ENCODE measurements at places on chromosomes 16 and 17. TPM values are rescaled to one million over a fixed set of nuclear protein-coding genes. Genes with fewer than 3 reads are reported as not detected.

Gene EVI2A
- total RNA-seq = 18.2 TPM

Gene XYLT1
- total RNA-seq = 6.2 TPM

Gene P2RX5
- total RNA-seq = 69.7 TPM

Gene TMEM106A
- total RNA-seq = 10.7 TPM

Gene SOST
- total RNA-seq = not detected

Gene PPM1E
- total RNA-seq = not detected

Gene CSH1
- total RNA-seq = not detected

Gene KCNAB3
- total RNA-seq = 8.3 TPM

Gene SGCA
- not detected for total RNA-seq

Gene FBXL19
- 23.7 TPM for total RNA-seq

Gene CCL17
- 1.4 TPM for total RNA-seq

Gene QPRT
- 6.8 TPM for total RNA-seq

Gene CA5A
- total RNA-seq = not detected

GRCh38 chr16:4701791-4702465 lies 8.6 kb downstream of the NUDT16L1 start:
- no peak for DNase-seq

GRCh38 chr17:73091770-73092522 lies 542 bp downstream of the SLC39A11 start:
- peak; percentile 12 for DNase-seq

- no peak for DNase-seq
Observed at GRCh38 chr17:4631836-4632580, 9.5 kb downstream of the ALOX15 start.

- DNase-seq = no peak
Observed at GRCh38 chr16:64253525-64253924, 868.3 kb downstream of the CDH11 start.

DNA sequence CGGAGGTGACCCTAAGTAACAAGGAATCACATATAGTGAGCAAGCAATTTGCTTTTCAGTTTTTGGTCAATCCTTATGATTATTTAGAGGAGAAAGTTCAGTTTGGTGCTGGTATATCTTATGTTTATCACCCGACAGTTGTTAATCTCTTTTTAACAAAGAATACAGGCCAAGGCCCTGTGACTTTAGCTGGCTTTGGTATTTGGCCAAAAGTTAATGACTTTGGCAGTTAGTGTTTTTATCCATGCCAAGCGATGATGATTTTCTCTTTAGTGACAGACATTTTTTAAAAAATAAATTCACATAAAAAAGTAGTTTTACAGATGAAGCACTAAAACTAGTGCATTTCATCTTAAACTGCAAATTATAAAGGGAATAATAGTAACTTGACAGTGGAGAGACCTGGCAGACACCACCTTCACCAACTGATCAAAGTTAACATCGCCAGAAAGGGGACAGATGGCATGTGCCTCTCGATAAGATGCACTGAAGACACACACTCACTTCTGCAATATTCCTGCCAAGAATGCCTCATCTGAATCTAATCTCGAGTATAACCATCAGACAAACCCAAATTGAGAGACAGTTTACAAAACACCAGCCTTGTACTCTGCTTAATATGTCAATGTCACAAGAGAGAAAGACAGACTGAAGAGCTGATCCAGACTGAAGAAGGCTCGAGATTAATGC lies 6.9 kb downstream of the DEXI start:
- DNase-seq = no peak

GRCh38 chr16:84234321-84235241 lies 5.2 kb downstream of the KCNG4 start:
- no peak for DNase-seq

GRCh38 chr17:51365090-51365489 lies 104.7 kb downstream of the UTP18 start:
- peak; percentile 10 for DNase-seq

- DNase-seq = peak; percentile 94
Observed at GRCh38 chr17:57463103-57463885, 207.0 kb downstream of the MSI2 start.

DNA sequence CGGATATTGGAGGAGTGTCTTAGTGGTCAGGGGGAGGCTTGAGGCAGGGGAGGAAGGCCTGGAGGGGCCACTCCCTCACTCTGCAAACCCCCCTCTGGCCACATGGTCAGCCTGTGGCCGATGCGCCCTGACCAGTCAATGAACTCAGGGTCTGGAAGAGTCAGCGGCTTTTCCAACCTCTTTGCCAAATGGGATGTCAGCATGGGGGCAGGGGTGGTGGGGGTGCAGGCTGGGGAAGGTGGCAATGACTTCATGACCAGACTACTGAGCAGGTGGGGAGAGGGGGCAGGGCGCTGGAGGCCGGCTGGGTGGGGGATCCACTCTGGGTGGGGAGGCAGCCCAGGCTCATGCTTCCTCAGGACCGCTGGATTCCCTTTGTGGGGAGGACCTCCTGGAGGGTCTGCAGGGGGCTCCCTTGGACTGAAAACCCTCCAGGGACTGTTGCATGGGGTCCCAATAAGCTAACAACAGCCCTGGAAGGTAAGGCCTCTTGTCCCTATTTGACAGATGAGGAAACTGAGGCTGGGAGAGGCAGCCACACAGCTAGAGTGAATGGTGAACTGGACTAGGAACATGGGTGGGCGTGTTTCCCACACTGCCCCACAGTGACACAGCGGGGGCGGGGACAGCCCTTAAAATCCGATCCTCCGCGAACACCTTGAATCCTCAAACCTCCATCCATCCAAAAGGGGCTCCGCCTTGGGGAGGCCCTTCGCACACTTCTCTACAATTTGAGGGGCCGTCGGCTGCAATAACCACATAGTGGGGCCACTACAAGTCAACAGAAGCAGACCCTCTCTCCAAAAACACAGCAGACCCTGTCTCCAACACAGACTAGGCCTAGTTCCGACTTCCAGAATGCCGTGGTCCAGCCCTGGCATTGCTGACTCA lies 81.0 kb upstream of the TOB1 start:
- DNase-seq = no peak

- DNase-seq = peak; percentile 57
Observed at GRCh38 chr17:48597778-48598631, 4.4 kb upstream of the HOXB5 start.

- DNase-seq = no peak
Observed at GRCh38 chr17:32720671-32721070, 156.3 kb downstream of the MYO1D start.

DNA sequence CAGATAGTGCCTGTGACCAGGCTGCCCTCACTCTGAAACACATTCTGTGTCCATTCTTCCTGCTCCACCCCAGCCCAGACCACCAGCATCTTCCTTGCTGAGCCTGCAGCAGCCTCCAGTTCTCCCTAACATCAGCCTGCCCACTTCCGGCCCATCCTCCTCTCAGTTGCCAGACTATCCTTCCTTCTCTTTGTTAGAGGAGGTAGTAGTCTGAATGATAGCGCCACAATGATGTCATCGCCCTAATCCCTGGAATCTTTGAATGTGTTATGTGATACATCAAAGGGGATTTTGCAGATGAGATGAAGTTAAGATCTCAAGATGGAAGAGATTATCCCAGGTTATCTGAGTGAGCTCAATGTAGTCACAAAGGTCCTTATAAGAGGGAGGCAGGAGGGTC lies 3.2 kb upstream of the ZDHHC1 start:
- DNase-seq = no peak

GRCh38 chr17:29148790-29149430 lies 31.3 kb downstream of the MYO18A start:
- peak; percentile 96 for DNase-seq

DNA sequence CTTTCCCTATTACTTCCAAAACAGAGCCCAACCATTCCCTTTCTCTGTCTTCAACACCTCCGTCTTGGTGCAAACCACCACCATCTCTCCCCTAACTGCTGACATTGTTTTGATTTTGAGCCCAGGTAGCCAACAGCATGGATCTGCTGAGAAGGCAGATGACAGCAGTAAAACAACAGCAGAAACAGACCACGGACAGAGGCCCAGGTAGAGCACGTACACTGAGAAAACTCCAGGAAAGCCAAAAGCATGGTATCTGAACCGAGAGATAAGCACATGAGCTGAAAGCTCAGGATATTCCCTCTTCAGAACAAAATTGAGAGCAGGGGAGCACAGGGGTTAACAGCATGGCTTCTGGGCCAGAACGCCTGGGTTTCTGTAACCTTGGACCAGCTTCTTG lies 18.9 kb upstream of the MAP3K14 start:
- no peak for DNase-seq

DNA sequence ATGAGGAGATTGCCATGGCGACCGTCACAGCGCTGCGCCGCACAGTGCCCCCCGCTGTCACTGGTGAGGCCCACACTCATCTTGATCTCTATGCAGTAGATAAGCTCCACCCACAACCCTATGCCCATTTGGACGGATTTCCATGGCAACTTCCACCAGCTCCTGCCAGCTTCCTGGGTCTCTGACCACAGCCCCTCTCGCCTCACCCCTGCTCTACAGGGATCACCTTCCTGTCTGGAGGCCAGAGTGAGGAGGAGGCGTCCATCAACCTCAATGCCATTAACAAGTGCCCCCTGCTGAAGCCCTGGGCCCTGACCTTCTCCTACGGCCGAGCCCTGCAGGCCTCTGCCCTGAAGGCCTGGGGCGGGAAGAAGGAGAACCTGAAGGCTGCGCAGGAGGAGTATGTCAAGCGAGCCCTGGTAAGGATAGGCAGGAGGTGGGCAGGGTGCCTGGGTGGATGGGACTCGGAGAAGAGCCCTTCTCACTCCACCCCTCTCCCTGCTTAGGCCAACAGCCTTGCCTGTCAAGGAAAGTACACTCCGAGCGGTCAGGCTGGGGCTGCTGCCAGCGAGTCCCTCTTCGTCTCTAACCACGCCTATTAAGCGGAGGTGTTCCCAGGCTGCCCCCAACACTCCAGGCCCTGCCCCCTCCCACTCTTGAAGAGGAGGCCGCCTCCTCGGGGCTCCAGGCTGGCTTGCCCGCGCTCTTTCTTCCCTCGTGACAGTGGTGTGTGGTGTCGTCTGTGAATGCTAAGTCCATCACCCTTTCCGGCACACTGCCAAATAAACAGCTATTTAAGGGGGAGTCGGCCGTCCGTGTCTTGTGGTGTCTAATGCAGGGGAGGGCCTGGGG lies 4.3 kb downstream of the ALDOA start:
- DNase-seq = no peak

DNA sequence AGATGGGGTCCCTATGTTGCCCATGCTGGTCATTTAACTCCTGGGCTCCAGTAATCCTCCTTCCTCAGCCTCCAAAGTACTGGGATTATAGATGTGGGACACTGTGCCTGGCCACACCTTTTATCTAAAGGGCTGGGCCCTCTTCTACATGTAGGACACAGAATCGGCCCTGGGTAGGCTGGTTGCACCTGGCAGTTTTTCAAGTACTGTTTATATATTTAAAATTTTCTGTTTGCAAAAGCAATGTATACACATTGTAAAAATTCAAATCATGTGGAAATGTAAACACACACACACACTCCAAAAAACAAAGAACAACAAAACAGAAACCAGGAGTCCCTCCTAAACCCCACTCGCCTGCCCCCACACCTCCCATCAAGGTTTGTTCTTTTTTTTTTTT lies 28.1 kb upstream of the SIAH1 start:
- DNase-seq = no peak

DNA sequence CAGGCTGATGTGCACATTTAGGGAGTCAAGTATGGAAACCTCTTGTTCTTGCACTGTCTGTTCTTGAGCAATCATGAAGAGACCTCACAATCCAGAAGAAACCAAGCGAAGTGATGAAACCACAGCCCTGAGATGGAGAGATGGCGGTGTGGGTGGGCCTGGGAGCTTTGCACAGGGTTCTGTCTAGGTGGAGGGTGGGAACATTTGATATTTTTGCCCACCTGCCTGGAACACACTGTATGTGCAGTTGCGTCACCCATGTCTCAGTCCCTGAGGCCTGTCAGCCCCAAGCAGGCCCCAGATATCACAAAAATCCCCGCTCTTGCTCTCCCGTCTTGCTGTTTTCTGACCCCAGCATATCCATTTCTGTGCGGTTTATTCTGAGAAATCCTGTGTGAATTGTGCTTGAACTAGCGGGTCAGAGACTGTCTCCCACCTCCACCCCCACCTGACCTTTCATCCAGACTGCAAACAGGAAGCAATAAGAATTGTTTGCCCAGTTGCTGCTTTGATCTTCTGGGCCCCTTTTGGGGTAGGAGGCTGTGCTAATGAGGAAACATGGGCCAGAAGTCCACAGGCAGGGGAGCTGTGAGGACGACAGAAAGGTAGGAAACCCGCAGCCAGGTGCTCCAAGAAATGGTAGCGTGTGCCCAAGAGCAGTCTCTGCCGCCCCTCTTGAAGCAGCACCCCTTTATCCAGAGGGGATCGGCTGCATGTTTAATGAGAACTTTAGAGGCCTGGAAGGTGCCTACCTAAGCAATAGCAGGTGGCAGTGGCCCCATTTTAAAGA lies 183.8 kb downstream of the CCDC182 start:
- DNase-seq = no peak

- DNase-seq = no peak
Observed at GRCh38 chr16:13939821-13940220, 19.9 kb downstream of the ERCC4 start.

- peak; percentile 48 for DNase-seq
Observed at GRCh38 chr17:76458580-76459490, 5.9 kb upstream of the UBE2O start.

- DNase-seq = peak; percentile 81
Observed at GRCh38 chr17:412211-413015, 59.8 kb upstream of the RPH3AL start.

- peak; percentile 64 for DNase-seq
Observed at GRCh38 chr17:76585649-76586593, at the start of gene ST6GALNAC2. TSS of gene ST6GALNAC2 (minus strand) at chr17:76585860. CDS start at chr17:76585808, 52 bp downstream.

- peak; percentile 83 for DNase-seq
Observed at GRCh38 chr17:46002311-46002972, 3.4 kb downstream of the STH start.

GRCh38 chr17:35010093-35010492 lies 29.8 kb downstream of the LIG3 start:
- DNase-seq = no peak

Measured in activated CD4-positive, alpha-beta T cell treated with anti-CD3 and anti-CD28 coated beads for 36 hours (primary cell).